ENCODE measurements at places on chromosomes 3 and 15.

- DNase-seq, result no peak
Measured at GRCh38 chr15:62931650-62932049, 110.9 kb upstream of the TPM1 start.

DNA sequence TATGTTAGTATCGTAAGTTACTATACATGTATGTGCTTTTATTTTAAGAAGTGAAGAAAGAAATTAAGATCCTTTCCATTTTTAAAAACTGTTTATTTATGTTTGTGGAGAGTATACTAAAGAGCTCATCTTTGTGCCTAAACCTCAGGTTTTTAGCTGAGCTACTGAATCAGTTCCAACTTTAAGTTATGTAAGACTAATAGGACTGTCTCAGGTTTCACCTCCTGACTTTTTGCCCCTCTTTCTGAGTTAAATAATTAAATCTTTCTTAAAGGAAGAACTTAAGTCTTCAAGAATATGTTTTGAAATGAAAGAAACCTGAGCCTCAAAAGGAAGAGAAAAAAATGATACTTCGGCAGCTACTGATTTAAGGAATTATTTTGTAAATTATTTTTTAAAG lies 2.6 kb downstream of the SLMAP start:
- no peak for DNase-seq

DNA sequence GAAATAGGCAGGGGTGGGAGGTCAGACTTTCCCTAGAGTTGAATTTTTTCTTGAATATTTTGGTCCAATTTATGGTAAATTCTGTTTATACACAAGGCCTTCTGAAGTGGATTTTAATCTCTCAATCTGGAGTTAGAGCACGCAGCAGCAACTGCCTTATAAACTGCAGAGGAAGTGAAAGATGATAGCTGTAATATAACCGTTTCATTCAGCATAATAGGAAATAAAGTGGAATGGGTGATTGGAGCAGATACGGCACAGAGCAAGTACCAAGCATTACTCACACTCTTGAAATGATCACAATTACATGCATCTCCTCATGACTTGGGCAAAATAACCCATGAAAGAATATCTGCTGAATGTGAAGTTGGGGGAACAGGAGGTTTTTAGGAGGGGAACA lies 106.8 kb downstream of the ARRDC4 start:
- no peak for DNase-seq

- no peak for DNase-seq
Measured at GRCh38 chr3:184690192-184690883, 21.5 kb downstream of the MAGEF1 start.

DNA sequence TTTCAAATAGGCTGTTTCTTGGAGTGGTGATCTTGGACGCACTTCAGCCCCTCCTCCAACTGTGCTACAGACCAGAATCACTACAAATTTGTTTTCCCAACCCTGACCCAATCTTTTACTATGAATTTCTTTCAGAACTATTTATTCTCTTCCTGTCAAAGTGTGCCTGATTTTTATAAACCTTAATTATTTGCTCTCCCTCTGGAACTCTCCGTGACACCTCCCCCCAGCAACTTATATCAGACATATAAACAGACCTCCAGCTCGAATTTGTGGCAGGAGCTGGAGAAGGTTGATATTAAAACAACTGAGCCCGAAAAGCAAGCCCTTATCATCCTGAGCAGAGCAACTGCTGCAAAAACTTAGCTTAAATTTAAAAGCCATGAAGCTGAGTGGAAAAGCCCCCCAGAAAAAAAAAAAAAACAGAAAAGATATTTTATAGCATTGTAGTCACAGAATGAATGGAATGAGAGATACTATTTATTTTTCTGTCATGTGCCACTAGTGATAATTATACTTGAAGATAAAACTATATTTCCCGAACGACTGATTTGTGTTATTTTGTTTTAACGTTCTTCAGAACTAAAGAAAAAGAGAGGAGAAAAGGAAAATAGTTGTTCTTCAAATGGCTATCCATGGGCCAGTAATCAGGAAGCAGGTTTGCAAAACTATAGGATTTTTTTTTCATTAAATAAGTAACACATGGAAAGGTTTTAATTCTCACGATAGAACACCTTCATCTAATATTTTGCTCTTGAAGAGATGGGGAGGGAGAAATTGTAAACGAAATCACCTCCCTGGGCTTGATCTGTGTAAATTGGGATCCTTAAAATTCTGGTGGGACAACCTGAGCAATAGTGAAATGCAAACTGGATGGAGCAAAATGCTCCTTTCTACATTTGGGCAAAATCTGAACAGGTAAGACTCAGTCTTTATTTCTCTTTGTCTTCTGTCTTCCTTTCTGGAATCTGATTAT lies 80.8 kb downstream of the NR2F2 start:
- no peak for DNase-seq

GRCh38 chr3:187989575-187990153 lies 164.3 kb upstream of the LPP start:
- DNase-seq, result no peak

DNA sequence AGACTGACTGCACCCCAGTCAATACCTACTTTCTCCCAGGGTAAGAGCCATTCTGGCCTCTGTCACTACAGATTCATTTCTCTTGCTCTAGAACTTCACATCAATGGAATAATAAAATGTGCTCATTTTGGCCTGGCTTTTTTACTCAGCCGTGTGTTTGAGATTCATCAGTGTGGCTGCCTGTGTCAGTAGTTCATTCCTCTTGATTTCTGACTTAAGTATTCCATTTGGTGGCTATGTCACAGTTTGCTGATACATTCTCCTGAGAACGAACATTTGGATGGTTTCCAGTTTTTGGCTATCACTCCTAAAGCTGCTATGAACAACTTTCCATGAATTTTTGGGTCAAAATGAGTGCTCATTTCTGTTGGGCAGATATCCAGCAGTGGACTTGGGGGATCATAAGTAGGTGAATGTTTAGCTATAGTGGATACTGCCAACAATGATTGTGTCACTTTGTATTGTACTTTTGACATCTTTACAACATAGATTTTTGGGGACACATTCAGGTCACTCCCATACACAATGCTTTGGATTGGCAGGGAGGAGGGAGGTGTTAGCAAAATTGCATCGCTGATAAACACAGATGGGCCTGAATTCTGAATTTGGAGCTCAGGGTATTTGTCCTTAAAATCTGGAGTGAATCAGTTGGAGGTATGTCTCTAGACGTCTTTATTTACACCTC lies 19.8 kb upstream of the FAM107A start:
- no peak for DNase-seq

DNA sequence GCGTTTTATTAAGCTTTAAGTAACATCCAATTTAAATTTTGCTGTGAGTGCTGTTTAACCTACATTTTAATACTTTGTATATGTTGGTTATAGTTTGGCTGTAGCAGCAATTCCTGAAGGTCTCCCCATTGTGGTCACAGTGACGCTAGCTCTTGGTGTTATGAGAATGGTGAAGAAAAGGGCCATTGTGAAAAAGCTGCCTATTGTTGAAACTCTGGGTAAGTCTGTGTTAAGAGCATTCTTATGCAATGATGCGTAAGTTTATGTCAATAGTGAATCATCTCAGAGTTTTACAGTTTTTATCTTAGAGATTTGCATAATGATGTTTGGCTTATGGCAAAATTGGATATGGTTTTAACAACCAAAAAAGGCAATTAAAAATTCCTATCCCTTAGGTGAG lies 62.7 kb downstream of the ASTE1 start:
- DNase-seq, result no peak
